ENCODE measurements at places on chromosomes 1 and 21.
A peak's percentile ranks its signal among the peaks of the same experiment; 100 is the strongest.

DNA sequence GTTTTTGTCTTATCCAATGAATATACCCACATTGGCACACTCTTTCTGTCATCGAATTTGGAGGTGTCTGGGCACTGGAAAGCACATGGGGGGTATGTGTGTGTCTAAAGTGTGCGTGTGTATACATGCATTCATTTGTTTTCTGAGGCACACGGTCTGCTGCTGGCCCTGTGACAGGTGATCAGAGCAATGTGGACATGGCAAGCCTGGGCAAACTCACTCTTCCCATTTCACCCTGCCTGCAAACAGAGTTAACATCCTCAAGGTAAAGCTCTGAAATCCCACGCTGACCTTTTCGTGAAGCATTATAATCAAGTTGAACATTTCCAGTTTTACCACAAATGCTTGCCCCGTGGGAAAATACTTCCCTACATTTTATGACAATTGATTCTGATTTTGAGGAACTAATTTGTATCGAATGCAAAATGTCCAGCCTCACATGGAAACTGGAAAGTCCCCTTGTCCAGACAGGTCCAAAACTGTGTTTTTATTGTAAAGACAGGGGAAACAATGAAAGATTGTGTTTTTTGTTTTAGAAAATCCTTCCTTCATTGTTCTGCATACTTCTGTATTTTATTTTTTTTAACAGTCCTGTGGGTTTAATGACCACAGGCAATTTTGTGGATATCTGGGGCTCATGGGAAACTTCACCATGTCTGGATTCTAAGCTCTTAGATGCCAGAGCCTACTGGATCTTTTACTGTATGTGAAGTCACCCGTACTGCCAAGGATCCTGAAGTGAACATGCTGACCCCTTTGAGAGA, 160.9 kb downstream of the PBX1 start:
- DNase-seq = no peak

DNA sequence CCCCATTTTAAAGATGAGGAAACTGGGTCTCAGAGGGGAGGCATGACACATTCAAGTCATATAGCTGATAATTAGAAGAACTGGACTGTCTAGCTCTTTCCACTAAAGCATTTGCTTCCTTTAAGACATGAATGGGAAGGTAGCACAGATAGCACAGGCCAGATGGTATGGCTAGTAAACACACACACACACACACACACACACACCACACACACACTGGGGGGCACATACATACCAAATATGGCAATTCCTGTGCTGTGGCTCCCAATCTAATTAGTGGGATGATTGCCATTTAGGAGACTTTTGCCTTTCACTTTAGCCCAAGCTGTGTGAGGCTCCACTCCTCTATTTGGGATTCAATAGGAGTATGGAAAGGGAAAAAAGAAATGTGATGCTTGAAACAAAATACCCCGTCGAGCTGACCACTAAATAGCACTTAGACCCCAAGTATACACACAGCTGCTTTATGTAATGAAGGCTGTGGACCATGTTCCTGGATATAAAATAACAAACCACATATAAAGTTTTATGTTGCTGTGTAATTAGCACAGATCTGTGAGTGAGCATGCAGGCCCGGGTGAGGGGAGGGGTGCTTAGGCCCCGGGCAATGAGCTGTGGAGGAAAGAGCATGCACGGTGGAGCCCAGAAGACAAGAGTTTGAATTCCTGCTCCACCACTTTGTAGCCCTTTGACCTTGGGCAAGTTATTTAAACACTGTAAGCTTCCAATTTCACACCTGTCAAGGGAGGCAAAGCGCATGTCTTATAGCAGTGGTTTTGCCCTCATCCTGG, 6.8 kb upstream of the TRABD2B start:
- no peak for DNase-seq

DNA sequence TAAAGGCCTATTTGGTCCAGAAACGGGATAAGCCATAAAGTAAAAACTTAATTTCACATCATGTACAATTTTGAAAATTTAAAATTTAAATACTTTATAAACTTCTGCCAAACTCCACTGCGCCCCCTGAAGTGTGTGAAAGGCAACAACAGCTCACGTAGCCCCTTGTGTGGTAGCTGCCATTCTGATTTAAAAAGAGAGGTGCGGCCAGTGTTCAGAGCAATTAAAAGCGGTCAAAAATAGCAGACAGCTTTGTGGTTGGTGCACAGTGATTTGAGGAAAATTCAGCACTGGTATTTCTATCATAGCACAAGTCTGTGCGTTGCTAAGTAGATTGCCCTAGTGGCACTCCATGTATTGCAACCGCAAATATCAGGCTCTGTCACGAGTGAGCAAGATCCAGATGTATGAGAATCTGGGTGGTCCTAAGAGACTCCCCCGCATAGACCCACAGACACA, 122.5 kb downstream of the ATG4C start:
- no peak for DNase-seq

- peak; percentile 75 for DNase-seq
Measured at GRCh38 chr1:222390181-222390580, 157.7 kb downstream of the HHIPL2 start.

DNA sequence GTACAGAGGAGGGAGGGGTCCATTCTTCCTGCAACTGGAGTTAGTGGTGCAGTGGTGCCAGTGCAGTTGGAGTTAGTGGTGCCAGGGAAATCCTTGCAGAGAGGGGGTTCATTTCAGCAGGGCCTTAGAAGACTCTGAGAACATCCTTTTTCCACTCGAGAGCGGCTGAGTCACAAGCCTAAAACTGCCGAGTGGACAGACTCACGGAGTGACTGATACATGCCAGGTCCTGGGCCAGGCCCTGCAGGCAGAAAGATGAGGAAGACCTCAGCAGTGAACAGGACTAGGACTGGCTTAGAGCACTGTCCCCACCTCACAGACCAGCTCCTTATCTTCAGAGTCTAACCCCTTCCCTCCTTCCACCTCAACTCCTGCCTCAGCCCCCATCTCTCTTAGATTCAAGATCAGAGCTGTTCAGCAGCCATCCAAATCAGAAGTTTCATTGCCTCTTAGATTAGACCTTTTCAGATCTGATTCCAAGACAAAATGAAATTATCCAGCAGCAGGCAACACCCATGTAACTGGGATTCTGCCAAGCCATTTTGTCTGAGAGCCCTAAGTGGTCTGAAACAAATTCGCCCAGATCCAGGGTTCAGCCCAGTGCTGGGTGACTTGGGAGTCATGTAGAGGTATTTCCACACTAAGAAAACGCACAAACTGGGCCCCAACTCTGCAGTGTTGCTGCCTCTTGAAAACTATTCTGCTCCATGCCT, 12.7 kb upstream of the IKBKE start:
- peak; percentile 26 for DNase-seq

DNA sequence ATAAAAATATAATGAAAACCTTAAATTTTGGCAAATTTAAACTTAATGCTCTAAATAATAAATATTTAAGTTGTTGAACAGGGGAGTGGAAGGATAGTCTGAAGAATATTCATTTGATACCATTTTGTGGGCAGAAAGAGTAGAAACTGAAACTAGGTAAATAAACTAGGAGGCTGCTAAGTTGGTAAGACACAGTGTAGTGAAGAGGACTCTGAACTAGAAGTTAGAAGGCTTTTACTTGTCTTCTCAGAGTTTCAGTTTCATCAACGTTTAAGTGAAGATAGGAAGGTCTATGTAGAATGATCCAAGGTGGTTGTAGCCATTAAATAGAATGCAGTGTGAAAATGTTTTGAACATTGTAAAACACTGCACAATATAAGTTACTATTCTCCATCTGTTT, 516.9 kb downstream of the AMY1C start:
- DNase-seq = no peak

DNA sequence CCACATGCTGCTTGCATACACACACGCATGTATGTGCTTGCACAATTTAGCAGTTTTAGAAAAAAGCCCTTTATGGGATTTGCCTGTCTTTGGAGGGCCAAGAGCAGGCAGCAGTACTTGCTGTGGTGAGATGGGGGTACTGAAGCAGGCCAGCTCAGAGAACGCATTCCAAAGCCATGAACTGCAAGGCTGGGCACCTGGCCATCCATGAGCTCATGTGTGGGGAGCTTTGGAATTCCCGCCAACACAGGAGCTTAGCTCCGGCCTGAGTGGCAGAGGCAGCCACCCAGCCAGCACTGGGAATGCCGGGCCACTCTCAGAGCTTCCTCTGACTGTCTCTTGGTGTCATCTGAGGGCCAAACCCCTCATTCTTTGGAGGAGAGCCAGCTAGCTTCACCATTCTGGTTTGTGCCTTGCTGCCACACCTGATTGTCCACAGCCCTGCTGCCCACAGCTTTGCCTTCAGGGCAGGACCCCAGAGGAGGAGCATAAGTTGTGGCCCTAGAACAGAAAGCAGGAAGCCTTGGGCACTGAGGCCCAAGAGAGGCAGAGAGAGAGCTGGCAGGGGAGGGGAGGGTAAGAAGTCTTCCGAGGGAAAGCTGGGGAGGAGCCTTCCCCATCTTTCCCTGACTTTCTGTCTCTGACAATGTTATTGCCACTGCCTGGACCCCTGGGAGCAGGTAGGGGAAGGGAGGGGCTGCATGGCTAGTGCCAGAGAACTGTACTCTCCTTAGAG, 92.1 kb upstream of the POU3F1 start:
- peak; percentile 98 for DNase-seq

DNA sequence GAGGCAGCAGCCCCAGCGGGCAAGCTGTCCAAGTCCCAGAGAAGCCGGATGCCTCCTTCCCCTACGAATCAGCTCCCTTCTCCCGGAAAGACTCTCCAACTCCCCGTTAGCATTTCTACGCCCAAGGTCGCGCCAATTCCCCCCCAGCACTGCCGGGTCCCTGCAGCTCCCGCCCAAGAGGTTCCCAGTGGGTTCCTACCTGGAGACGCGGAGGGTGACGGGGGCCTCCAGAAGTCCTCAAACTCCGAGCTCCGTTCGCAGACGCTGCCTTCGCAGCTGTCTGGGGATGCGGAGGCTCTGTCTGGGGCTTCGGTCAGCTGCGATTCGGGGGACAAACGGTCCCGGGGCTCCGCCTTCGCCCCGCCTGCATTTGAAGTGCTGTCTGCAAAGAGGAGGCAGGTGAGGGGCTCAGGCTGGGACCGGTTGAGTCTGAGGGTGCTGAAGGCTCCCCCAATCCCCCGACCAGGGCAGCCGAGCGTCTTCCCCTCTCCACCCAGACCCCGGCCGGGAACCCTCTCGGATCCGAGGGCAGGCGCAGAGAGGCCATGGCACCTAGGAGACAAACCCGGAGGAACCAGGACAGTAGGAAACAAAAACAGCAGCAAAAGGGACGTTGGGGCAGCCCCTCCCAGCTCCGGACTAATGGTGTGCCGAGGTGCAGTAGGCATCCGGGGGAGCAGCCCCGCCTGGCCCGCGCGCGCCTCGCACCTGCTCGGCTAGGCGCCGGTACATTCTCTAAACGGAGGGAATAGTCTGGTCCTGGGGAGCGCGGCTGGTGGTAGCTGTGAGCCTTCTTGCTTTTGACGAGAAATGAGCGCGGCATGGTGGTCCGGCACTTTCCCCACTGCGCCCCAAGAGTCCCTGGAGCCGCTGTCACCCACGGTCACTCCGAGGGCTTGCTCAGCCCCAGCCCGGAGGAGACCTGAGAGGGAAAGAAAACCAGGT, 3.8 kb downstream of the GFI1 start:
- no peak for DNase-seq

DNA sequence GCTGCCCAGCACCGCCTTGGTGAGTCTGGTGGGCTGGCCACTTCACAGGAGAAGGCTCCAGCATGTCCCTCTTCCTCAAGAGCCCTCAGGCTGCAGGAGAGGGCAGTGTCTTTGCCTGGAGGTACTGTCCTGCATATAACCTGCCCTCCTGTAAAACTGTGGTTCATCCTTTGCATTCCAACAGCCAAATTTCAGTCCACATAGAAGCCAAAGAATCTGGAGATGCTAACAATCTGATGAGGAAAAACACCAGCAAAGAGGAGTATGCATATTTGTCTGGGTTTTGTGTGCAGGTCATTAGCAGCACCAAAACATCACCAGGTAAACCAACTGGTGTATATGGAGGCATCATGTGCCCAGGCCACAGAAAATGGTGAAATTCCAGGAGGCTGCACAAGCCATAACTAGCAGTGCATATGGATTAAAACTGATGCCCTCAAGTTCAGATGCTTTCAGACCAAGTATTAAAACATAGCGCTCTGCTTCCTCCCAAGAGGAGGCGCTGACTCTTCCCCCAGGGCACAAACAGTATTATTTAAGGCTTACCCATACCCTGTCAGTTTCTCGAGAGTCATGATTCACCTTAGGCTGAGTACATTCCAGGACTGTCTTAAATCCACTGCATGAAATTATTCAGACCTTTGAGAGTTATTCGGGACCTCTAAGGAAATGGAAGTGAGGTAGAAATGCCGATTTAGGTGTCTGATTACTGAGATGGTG, 150.5 kb upstream of the COA6 start:
- DNase-seq = peak; percentile 43

GRCh38 chr1:86708920-86709319, 4.5 kb downstream of the SH3GLB1 start:
- no peak for DNase-seq

GRCh38 chr21:30437010-30437565, 3.0 kb upstream of the KRTAP15-1 start:
- DNase-seq = no peak

DNA sequence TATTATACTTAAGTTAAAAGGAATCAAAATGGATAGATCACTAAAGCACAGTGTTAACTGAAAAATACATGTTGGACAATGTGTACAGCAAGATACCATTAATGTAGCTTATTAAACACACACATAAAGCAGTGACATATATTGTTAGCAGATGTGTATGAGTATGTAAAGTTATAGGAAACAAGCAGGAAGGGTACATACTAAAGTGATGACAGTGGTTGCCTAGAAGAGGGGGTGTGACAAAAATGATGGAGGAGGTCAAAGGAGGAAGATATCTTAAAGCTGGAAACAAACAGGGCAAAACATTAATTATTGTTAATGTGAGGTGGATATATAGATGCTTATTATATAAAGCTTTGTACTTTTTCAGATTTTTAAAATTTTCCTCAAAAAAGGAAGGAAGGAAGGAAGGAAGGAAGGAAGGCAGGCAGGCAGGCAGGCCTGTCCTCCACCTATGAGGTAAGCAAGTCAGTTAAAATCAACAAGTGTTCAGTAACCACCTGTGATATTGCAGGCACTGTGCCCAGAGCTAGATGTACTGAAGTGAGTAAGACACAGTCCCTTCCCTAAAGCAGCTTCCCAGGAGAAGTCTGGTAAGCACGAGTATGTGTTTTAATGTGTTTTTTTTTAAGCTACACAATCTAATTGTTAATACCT, 252.9 kb upstream of the NR5A2 start:
- DNase-seq = peak; percentile 47

- DNase-seq = no peak
Measured at GRCh38 chr1:7224081-7224534, 438.9 kb downstream of the CAMTA1 start.

DNA sequence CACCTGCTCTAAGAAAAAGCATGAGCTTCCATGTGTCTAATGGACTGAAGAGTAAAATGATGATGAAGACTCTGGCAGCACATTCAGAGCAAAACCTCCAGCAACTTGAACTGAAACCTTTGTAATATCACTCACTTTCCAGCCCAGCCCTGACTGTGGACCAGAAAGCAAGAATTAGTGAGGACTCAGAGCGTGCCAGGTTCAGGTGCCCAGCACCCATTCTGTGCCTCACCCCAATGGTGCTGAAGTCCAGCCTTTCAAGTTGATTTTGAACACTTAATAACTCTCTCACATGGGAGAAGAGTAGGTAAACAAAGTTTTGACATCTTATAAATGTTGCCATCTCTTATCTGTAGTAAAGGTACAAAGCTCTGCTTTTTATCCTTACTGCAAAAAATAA, 350.0 kb downstream of the KCNH1 start:
- no peak for DNase-seq

GRCh38 chr1:182707122-182707521, 22.7 kb upstream of the RGS8 start:
- DNase-seq = no peak

GRCh38 chr1:3229081-3229725, 160.2 kb downstream of the PRDM16 start:
- no peak for DNase-seq

GRCh38 chr1:58585581-58586151, 8.6 kb upstream of the TACSTD2 start:
- DNase-seq = peak; percentile 58
